Karpas-422 (cell line): ENCODE measurements at places on chromosomes 5 and 9.

GRCh38 chr5:39415201-39415600 lies 9.6 kb downstream of the DAB2 start:
- DNase-seq = no peak

GRCh38 chr5:157451806-157452205 lies 8.2 kb upstream of the NIPAL4 start:
- peak; percentile 37 for DNase-seq

DNA sequence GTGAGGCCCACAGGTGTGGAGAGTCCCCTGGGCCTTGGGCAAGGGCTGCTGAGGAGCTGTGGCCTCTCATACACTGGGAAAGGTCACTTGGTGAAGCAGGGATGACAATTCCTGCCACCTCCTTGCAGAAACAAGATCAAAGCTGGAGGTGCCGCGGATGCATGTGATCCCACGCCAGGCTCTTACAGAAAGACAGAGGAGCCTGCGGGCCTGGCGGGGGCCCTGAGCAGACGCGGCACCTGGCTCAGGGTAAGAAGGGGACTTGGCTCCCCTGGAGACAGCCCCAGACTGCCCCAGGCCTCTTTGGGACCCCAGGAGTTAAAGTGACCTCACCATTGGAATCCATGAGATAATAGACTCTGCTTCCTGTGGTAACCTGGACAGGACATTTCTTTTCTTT lies 4.8 kb downstream of the GFPT2 start:
- DNase-seq = no peak

GRCh38 chr5:28473531-28474107 lies 1435.2 kb upstream of the CDH9 start:
- DNase-seq = peak; percentile 70

- no peak for DNase-seq
Observed at GRCh38 chr5:147408980-147409379, 100.9 kb downstream of the DPYSL3 start.

- DNase-seq = no peak
Observed at GRCh38 chr5:154465169-154465568, 12.9 kb downstream of the HAND1 start.

DNA sequence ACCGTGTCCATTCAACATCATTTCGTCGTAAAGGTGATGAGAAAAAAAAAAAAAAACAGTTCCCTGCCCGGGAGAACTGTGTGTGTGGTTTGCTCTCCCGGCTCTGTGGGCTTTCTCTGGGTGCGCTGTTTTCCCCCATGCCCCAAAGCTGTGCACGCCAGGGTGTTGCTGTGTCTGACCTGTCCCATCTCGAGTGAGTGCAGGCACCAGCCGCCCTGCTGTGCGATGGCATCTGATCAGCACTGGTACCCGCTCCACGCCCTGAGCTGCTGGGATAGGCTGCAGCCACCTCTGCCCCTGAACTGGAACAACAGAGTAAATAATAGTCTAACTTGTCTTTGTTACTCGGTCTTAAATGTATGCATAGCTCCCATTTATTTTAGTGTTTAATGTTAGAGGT lies 33.3 kb downstream of the CEP72 start:
- DNase-seq = no peak

DNA sequence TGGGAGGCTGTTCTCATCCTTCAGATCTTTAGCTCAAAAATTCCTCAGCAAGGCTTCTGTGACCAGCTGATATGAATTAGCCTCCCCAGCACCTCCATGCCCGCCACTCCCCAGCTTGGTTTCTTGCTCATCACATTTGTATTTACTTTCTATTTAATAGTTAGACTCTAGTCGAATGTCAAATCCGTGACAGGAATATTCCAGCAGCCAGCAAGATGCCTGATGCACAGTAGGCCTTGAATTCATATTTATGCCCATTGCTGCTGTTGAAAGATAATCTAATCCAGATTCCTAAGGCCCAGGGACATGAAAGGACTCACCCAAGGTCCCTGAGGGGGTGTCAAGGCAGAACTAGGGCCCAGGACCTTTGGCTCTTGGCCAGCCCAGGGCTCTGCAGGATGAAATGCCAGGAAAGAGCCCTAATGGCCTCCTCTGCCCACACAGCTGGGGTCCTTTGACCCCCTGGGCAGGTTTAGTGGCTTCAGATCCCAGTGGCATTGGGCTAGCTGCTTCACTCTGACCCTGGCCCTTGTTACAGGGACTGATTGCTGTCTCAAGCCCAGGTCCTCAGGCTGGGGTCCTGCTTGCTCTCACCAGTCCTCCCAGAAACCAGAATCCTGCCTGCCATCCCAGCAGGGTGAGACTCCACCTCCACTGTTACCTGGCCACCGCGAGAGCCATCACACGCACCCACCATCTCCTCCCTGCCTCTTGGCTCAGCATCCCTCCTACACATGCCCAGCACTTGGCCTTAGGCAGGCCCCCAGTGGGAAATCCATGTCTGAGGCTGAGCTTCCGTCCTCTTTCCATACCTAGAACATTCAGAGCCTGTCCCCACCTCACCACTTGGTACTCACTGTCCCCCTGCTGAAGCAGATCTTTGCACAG lies 7.3 kb downstream of the CSF1R start:
- DNase-seq = no peak
